ENCODE measurements at places on chromosomes 16 and 17. TPM values are rescaled to one million over a fixed set of nuclear protein-coding genes. Genes with fewer than 3 reads are reported as not detected.

- no peak for DNase-seq
Measured at GRCh38 chr16:84367750-84368307, 509 bp upstream of the ATP2C2 start.

DNA sequence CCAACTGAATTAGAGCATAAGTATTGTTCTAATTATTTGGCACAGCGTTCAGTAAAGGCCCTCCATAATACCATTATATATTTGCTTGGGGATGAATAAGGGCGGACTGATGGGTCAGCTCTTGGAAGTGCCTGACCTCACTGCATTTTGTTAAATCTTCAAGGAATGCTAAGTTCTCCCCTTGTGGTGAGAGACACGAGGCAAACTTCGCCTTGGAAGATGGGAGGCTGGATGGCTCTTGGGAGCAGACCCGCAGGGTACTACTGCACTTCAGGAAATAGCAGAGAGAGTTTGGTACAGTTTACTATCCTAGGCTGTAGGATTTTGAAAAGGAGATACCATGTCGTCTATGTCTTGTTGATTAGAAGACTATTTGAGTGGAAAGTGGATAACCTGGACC is 87.0 kb upstream of the RPRML start:
- DNase-seq: no peak

GRCh38 chr16:87180069-87180468 is 137.1 kb downstream of the C16orf95 start:
- no peak for DNase-seq

GRCh38 chr17:5003214-5003867 is 5.6 kb downstream of the KIF1C start:
- DNase-seq: no peak

DNA sequence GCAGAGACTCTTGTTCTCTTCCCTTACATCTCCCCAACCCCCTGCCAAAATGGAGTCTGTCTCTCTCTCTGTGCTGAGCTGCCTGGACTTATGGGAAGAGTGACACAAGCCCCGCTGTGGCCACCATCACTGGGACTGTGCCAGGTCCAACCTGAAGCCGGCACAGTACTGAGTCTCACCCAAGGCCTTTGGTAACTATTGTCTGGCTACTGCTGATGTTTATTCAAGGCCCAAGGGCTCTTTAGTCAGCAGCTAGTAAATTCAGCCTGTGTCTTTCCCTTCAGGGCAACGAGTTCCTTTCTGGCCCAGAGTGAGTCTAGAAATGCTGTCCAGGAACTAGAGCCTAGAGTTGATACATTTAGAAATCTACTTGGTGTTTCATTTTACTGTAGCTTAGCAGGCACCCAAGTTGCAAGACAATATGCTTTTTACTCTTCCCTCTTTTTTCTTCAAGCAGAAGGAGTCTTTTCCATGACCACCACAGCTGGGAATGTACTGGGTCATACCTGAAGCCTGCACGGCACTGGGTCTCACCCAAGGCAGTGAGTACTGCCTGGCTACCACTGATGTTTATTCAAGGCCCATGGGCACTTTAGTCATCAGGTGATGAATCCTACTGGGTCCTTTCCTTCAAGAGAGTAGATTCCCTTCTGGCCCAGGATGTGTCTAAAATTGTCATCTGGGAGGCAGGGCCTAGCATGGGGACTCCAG is 17.7 kb downstream of the EFCAB5 start:
- no peak for DNase-seq

- DNase-seq: peak; percentile 65
Measured at GRCh38 chr16:67177743-67178699, 5.7 kb downstream of the MATCAP1 start.

- DNase-seq: no peak
Measured at GRCh38 chr17:74157366-74157765, 46.1 kb upstream of the RPL38 start.

- DNase-seq: no peak
Measured at GRCh38 chr16:10945065-10945787, 862 bp downstream of the CLEC16A start.

DNA sequence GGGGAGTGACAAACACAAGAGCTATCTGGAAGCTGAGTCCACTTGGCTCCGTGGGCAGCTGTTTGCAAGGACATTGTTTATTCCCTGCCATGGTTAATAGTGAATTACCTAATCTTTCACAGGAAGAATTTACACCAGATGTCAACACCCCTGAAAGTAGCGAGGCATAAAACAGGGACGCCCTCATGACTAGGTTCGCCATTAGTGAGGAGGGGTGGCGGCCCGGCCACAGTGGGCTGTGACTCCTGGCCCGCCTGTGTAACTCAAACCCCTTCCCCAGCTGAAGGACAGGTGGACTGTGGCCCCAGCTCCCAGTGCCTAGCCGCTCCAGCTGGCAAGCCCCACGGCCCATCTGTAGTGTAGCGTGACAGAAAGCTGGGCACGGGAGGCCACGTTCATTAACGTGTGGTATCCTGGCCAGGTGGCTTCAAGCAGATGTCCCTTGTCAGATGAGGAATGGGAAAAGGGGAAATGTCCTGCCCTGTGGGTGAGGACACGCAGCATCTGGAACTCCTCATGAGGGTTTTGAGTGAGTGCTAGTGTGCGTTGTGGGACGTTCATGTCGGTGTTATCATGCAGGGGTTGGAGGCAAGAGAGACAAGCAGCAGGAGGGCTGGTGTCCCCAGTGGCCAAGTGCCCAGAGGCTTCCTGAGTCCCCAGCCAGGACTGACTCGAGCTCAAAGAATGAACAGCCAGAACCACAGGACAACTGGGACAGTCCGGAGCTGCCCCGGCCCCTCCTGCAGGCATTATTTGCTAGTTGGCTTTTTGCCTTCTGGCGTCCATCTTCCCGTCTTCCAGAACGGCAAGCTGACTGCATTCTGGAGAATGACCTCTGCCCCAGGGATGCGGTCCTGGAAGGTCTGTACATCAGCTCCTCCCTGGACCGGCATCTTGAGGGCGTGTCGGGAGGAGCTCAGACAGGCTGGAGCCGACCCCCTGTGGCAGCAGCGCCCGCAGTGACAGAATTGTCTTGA is 19.2 kb downstream of the KDM8 start:
- no peak for DNase-seq

DNA sequence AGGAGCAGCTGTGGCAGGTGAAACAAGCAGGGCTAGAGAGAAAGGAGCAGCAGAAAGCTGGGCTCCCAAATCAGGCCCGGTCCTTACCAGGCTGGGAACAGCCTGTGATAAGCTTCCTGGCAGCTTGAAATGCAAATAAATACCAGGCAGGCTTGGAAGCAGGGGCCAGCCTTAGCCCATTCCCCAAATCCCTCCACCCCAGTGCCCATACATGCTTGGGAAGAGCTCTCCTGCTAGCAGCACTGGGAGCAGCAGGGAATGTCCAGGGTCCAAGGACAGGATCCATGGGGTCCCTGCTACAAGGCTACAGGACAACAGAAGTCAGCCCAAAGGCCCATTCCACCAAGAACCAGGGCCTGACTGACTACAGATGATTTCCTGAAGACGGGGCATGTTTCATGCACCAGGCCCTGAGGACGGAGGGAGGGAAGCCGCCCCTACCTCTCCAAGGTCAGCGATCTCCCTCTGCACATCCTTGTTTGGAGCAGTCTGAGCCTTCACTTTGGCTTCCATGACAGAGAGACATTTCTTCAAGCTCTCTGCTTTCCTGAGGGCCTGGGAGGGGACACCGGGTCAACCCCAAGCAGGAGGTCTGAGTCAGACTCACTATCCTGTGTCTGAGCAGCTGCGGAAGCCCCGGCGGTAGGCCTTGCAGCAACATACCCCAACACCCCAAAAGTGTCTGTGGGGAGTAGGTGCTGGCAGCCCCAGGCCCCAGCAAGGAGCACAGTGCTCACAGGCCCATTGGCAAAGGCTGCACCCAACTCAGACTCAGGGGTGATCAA is 2.6 kb upstream of the EXOSC6 start:
- no peak for DNase-seq

- peak; percentile 54 for DNase-seq
Measured at GRCh38 chr17:4229627-4230541, 33.9 kb downstream of the ANKFY1 start.

DNA sequence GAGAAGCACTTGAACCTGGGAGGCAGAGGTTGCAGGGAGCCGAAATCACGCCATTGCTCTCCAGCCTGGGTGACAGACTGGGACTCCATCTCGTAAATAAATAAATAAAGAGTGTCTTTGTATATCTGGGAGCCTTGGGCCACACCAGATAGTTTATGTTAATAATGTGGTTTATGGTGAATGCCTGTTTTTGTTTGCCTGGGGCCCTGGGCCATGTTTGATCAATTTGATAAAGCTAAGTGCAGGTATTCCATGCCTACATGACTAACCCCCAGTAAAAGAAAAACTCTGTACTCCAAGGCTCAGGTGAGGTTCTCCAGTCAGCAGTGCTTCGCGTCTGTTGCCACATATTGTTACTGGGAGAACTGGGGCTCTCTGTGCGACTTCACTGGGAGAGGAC is 15.1 kb downstream of the SCIMP start:
- DNase-seq: no peak

- peak; percentile 24 for DNase-seq
Measured at GRCh38 chr17:28018439-28019070, 23.9 kb upstream of the NLK start.

GRCh38 chr16:89716493-89716892 is 4.2 kb downstream of the VPS9D1 start:
- no peak for DNase-seq

DNA sequence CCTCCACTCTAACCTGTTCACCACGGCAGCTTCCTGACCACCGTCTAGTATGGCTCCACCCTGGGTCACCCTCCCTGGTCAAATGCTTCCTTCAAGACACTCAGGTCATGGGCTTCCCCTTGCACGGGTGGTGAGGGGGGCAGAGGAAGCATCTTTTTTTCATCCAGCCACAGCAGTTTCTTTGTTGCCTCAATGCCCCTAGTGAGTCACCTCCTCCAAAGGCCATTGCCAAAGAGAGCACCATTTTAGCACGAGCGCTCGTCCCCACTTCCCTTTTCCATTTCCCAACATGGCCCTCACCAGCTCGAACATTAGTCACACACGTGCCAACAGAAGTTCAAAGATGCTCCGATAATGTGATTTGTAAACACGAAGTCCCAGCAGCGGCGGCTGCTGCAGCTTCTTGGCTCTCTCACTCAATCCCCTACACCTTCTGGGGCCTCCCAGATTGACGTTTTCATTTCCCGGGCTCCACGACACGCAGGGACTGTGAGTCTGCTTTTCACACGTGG is 134.6 kb downstream of the GAS7 start:
- peak; percentile 32 for DNase-seq

DNA sequence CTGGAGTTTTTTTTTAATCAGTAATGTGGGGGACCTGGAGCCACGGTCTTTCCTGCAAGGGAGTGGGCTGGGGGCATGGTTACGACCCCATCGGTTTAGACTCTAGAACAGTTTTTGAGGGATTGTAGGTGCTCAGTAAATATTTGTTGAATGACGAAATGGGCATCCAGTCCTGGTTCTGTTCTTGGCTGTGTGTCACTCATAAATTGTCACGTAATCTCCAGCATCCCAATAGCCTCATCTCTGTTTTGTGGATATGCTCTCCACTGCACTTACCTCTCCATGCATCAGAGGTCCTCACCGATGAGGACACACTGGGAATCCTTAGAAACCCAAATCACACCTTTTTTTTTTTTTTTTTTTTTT is 497 bp upstream of the SLC38A7 start:
- no peak for DNase-seq

DNA sequence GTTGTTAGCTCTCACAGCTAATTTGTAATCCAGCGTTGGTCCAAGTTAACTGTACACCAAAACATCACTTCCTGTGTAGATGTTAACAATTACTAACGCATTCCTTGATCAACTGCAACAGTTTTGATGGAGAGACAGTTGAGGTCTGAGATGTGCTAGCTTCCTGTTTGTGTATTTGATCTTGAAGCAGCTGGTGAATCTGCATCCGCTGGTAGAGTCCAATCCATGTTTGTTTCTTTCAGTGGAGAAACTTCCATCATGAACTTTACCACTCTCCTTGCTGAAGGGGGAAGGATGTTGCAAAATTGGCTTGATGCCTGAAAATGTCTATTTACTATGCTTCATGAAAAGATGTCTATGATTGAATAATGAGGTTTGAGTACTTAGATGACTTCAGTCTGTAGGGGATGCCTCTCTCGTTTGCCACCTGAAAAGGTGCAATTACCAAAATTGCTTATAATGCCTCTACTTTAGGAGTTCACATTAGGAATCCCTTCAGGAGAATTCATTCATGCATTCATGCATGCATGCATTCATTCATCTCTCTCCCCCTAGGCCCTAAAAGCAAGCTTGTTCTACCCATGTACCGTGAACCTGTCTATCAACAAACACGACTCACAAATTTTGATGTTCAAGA is 39.6 kb upstream of the ZKSCAN2 start:
- DNase-seq: no peak

- no peak for DNase-seq
Measured at GRCh38 chr17:29766796-29767327, 144.2 kb upstream of the CORO6 start.

- DNase-seq: peak; percentile 60
Measured at GRCh38 chr17:44345454-44346026, 438 bp downstream of the GRN start.

DNA sequence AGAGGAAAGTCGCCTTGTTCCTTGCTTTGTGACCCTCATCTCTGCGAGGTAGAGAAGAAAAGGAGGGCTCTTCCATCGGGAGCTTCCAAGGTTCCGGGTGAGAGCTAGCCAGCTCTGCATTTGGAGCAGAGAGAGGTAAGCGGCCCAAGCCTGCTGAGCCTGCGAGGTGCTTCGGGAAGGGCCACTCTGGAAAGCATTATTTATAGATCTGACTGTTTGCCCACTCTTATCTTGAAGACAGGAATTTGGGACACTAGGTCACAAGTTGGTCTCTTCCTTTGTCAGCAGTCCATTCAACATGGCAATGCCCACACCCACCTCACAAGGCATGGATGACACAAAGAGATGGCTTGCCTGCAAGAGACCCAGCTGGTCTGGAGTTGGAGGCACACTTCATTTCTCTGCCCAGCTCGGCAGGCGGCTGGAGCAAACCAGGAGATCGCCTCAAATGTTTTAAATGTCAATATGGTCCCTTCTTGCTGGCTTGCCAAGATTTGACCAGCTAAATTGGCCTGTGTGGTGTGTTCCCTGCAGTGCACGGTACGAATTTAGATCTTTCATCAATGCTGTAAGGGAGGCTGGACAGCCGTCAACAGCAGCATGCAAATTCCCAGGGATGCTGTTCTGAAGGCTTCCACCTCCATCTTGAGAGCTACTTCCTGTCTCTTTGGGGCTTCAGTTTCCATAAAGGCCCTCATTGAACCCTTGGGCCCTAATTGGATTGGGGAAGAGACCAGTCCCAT is 19.5 kb downstream of the CBX4 start:
- no peak for DNase-seq

GRCh38 chr16:28913946-28914724 is 10.9 kb downstream of the RABEP2 start:
- no peak for DNase-seq

The ELMO3 gene
- 22.2 TPM for polyA plus RNA-seq

The ITGB3 gene
- 7.6 TPM for polyA plus RNA-seq

The ZNF385C gene
- 21.4 TPM for polyA plus RNA-seq

The LRRC45 gene
- 5.7 TPM for polyA plus RNA-seq

The RUNDC1 gene
- polyA plus RNA-seq: 17.5 TPM

The MAPK7 gene
- polyA plus RNA-seq: 54.1 TPM

The MFAP4 gene
- 108 TPM for polyA plus RNA-seq

The C17orf78 gene
- polyA plus RNA-seq: 2.7 TPM

The FBXO39 gene
- 62.0 TPM for polyA plus RNA-seq

Data from testis (tissue), 5 donors.